Breast epithelium (tissue), 4 donors: ENCODE measurements at places on chromosomes 12 and 14.
A peak's percentile ranks its signal among the peaks of the same experiment; 100 is the strongest.

- DNase-seq, result no peak
- no peak overlapping the region for H3K4me3 ChIP-seq
- no peaks in the 10 kb centered on the region for H3K36me3 ChIP-seq
- H3K4me1 ChIP-seq, result no peaks in the 10 kb centered on the region
- peak overlapping the region; percentile 98 for H3K27ac ChIP-seq
Measured at GRCh38 chr12:55849616-55850343, 7.0 kb upstream of the MMP19 start.

DNA sequence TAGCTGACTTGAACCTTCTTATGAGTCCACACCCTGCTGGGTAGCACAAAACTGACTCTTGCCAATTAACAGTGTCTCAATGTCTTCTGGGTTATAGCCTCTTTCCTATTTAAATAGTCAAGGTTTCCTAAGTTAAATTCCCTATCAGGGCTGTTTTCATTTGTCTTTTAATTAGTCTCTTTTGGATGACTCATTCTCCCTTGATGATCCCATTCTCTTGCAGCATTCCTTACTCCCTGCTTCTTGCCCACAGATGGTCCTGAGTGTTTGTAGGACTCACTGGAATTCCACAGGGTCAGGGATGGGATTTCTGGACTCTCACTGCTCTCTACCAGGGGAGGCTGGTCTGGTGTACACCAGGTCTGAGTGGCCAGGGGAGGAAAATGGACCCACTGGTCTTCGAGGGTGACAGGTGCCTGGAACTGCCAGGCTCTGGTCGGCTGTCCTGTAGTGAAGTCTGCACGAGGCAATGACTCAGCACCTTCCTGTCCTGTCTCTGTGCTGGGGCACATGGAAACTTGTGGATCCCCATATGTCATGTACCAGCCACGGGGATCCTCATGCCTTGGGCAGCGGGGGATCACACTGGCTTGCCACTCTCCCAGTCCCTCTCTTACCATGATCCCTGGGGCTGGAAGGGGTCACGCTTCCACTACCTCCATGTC lies 236.5 kb upstream of the PELI2 start:
- no peak overlapping the region for H3K4me3 ChIP-seq
- no peaks in the 10 kb centered on the region for H3K4me1 ChIP-seq
- DNase-seq, result no peak
- no peak overlapping the region for H3K27ac ChIP-seq
- H3K36me3 ChIP-seq, result no peaks in the 10 kb centered on the region

- H3K27me3 ChIP-seq, result no peaks in the 10 kb centered on the region
- H3K36me3 ChIP-seq, result no peaks in the 10 kb centered on the region
- H3K4me1 ChIP-seq, result no peaks in the 10 kb centered on the region
- H3K27ac ChIP-seq, result no peak overlapping the region
Measured at GRCh38 chr14:31241450-31242114, 34.0 kb upstream of the HECTD1 start.

DNA sequence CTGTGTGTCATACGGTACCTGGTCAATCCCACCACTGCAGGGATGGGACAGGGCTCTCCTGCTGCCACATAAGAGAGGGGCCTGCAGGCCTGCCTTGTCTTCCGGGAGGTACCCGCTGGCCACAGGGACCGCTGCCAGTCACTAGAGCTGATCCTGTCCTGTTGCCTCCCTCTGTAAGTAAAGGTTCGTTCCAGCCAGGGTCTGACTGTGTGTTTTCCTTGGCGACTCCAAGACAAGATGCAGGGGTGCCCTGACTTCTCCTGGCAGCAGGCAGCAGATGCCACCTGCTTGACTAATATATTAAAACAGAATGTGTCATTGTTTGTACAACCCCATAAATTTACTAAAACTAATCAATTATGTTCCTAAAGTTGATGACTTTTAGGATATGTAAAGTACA lies 41.5 kb upstream of the ASPG start:
- H3K36me3 ChIP-seq, result no peaks in the 10 kb centered on the region
- H3K27me3 ChIP-seq, result peaks cover 5% of the 10 kb centered on the region
- H3K4me1 ChIP-seq, result no peaks in the 10 kb centered on the region
- DNase-seq, result no peak
- H3K4me3 ChIP-seq, result no peak overlapping the region
